Activated CD4-positive, alpha-beta memory T cell treated with anti-CD3 and anti-CD28 coated beads, Interleukin-2, amount 10 ng/mL, durations not matched to agents 7 days and 5 days (primary cell): ENCODE measurements at places on chromosomes 3 and 15.
A peak's percentile ranks its signal among the peaks of the same experiment; 100 is the strongest.

DNA sequence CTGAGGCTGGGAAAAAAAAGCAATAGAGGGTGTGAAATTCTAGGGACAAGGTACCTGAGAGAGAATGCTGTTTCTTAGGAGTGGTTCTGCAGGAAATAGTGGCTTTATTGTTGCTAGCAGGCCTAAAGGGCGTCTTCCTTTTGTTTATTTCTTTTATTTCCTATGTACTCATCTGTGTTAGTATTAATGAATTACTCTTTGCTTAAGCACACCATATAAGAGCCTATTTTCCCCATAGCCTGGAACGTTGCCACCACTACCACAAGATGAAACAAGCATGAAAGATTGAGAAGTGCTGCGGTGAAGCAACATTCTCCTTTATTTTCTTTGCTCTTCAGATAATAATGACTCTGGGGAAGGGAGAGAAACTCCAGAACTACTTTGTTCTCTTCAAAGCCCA, 21.3 kb upstream of the GOLIM4 start:
- DNase-seq, result no peak

GRCh38 chr3:169666376-169667165, 3.1 kb upstream of the MECOM start:
- no peak for DNase-seq

DNA sequence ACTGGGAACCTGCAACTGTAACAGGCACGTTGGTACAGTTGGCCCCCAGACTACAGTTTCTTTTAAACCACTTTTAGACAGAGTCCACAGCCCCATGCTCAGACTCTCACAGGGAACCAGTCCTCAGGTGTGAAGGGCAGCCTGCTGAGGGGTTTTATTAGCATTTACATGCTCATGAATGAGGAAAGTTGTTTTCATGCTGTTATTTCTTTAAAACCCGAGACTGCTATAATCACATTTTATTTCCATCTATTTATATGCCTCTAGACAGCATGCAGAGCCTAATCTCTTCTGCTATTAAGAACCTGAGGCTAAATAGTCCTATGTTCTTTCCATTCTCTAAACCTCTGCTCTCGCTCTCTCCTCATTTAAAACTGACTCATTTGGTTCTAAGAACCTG, 26.3 kb upstream of the FSIP1 start:
- no peak for DNase-seq

GRCh38 chr3:64151342-64151871, 73.9 kb downstream of the PRICKLE2 start:
- DNase-seq, result no peak

- no peak for DNase-seq
Observed at GRCh38 chr3:31873254-31873820, 107.7 kb downstream of the OSBPL10 start.

GRCh38 chr15:92869263-92869940, 30.7 kb upstream of the CHD2 start:
- no peak for DNase-seq

DNA sequence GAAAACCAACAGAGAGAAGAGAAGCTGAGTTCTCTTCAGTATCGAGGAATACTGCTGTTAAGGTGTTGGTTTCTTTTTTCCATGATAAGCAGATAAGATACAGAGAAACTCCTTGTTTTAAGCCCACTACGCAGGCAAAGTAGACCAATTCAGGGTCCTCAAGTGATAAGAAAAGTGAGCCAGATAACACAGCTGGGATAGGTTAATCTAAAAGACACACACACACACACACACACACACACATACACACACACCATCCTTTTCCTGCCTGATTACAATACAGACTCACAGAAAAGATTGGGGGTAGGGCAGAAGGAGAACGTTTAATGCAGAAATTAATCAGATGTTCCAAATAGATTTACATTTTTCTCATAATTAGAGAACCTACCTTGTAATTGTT, 6.5 kb upstream of the PHLDB2 start:
- DNase-seq, result no peak

DNA sequence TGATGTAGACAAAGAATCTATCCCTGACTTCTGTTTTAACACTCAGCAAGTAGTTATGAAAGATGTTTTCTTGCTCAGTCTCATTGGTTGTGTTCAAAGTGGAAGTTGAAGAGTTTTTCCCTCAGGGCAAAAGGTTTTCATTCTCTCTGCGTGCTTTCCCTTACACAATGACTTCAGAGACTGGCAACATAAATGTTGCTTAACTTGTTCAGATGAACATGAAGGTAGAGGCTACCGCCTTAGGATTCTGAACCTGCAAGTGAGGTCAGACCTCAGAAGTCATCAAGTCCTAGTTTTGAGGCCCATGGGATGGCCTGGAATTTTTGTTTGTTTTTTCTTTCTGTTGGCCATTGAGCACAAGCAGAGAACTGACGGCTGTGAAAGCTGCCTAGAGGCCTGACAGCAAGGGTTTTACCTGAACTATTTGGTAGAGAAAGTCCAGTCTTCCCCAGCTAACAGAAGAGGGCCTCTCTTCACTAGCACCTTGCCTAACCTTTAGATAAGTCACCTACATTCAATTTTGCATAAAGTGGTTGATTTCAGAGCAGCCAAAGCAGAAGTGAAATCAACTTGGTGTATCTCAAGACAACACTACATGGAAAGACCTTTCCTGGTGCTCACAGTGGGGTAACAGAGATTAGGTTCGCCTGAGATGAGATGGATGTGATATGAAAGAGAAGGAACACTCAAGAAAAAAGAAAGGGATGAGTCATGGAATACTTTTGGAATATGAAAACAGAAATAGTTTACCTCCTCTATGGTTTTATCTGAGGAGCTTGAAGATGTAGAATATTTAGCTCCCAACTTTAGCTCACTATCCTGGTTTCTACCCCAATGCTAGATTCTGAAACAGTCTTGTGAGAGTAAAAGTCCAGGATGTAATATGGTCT, 53.6 kb upstream of the AP4E1 start:
- DNase-seq, result no peak

GRCh38 chr3:141465221-141465620, 21.6 kb upstream of the RASA2 start:
- DNase-seq, result no peak

DNA sequence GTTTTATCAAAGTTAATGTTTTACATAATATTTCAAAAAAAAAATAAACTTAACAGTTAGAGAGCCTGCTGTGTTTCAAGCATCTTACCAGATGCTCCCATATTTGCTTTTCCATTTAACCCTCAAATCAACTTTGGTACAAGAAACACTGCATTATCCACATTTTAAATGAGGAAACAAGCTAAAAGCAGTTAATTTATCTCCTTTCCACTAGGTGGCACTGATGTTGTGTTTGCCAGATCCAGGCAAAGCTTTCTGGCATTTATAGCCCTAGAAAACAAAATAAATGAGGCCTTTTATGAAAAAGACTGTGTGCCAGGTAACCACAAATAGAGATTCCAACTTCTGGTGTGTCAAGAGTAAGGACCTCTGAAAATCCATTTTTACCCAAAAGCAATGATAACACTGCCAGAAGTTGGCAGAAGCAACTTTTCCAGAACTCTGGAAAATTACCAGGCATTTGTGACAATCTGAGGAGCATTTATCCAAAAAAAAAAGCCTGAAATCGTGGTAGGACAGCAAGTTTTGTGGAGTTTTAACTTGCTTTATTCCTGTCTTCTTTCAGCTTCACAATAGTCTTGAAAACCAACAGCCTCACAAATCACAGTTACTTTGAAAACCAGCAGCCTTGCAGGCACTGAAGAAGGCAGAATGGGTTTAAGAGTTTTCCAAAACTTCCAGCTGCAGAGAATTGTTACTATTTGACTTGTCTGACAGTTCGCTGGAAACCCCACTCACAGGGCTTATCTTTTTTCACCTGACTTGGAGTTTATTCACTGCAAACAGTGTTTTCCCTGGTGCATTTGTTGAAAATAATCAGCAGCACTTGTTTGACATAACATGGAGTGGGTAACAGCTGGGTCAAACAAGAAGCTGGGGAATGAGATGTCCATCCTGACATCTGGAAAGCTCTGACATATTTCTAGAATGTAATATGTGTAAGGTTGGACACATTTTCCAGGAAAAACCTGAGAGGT, 9.2 kb downstream of the FAM162A start:
- peak; percentile 23 for DNase-seq

GRCh38 chr15:38894243-38894948, 329.8 kb upstream of the RASGRP1 start:
- no peak for DNase-seq

- DNase-seq, result peak; percentile 50
Observed at GRCh38 chr15:67241132-67241855, 13.2 kb downstream of the AAGAB start.

GRCh38 chr15:48285329-48286214, 45.7 kb upstream of the DUT start:
- DNase-seq, result peak; percentile 37

DNA sequence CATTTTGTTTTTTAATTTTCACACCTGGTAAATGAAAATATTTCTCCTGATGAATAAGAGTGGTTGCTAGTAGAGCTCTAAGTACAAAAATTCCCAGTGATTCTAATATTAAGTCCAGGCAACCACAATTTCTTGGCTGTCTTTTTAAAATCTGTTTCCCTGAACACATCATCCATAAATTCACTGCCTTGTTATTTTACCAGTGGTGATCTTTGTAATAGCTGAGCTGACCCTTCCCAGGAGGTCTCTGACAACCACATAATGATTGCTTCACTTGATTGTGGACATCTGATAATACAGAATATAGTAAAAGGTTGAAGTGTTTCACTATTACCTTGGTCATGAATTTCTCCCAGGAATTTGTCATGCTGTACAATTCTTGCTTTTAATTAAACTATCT, 13.9 kb upstream of the TOP2B start:
- no peak for DNase-seq

DNA sequence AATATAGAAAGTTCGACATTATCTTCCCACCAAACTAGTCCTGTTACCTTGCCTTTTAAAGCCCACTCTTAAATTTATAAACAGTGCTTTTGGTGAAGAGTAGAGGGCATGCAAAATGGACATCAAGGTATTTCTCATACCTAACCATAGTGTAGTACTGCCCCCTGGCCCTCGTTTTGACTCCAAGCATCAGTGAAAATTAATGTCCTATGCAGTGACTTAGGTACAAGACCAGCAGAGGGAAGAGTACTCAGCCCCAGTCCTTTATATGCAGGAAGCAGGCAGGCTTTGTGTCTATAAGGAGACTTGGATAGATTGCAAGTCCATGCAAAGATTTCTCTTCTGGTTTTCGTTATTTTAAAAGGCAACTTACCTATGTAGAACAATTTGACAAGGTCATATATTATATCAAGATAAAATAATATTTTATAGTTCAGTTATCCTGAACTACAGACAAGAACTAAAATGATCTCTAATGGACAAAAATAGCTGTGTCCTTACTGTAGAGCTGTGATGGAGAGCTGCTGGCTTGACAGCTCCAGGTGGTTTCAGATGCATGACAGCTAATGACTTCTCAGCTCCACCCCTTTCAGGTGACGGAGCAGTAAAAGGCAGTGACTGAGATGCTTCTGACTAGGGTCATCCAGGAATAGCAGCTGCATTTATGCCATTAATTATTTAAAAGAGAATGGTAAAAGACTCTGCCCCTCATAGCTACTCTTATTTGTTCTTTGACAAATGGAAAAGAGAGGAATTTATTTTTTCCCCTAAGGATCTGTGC, 646.1 kb downstream of the SQOR start:
- no peak for DNase-seq

GRCh38 chr3:8474991-8475390, 26.6 kb upstream of the LMCD1 start:
- DNase-seq, result no peak
